Ascending aorta (tissue), 2 donors: ENCODE measurements at places on chromosomes 1 and 21. TPM values are rescaled to one million over a fixed set of nuclear protein-coding genes. Genes with fewer than 3 reads are reported as not detected.

GRCh38 chr1:86875722-86876121 lies 38.2 kb downstream of the SELENOF start:
- H3K27ac ChIP-seq, result no peak overlapping the region
- no peak for DNase-seq
- no peak overlapping the region for H3K4me3 ChIP-seq

DNA sequence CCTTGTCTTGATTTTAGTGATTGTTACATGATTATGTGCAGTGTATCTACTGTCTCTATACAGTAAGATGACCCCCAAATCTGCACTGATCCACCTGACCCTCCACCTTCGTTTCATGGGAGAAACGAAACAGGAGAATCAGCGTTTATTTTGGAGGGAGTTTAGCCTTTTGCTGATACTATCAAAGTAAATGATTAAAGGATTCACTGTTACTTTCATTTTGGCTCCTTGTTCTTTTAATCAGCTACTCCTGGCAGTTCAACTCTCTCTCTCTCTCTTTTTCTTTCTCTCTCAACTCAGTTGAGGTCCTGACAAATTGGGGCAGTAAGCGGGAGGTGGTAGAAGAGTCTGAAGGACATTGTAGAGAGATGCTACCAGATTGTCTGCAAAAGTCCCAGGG lies 9.9 kb upstream of the OR6K3 start:
- H3K27me3 ChIP-seq, result no peaks in the 10 kb centered on the region
- H3K4me3 ChIP-seq, result no peak overlapping the region
- H3K4me1 ChIP-seq, result no peaks in the 10 kb centered on the region

DNA sequence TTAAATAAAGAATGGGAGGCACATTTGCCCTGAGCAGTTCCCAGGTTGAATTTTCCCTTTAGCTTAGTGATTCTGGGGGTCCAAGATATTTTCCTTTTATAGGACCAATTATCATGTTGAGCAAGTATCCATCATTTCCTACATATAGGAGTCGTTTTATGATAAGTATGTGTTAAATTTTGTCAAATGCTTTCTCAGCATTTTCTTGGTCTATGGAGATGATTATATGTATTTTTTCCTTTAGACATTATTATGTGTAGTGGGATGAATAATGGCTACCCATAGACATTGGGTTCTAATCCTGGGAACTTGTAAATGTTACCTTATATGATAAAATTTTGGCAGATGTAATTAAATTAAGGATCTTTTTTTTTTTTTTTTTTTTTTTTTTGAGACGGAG lies 128.7 kb downstream of the LMO4 start:
- H3K4me1 ChIP-seq, result no peaks in the 10 kb centered on the region
- no peak overlapping the region for H3K27ac ChIP-seq
- no peaks in the 10 kb centered on the region for H3K36me3 ChIP-seq

SLC5A9 gene
- 13.3 TPM for total RNA-seq

LAMC2 gene
- total RNA-seq, result 1.1 TPM
